Erythroblast (primary cell): ENCODE measurements at places on chromosomes 2 and 18.
A peak's percentile ranks its signal among the peaks of the same experiment; 100 is the strongest.

DNA sequence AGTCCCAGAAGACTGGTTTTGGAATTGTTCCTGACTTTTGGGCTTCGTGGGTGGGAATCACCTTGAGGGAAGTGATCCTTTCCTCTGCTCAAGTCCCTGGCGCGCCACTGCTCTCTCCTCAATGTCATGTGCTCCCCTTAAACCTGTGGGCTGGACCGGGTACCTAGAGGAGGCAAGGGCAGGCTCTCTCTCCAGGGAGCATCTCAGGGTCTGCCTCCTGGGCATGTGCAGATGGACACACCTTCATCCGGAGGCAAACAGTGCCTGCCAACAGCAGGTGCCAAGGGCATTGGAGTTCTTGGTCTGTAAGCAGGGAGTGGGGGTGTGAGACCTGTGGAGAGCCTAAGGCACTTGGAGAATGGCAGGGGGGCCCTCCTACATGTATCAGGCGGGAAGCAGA lies 142.6 kb downstream of the INHBB start:
- DNase-seq = no peak

DNA sequence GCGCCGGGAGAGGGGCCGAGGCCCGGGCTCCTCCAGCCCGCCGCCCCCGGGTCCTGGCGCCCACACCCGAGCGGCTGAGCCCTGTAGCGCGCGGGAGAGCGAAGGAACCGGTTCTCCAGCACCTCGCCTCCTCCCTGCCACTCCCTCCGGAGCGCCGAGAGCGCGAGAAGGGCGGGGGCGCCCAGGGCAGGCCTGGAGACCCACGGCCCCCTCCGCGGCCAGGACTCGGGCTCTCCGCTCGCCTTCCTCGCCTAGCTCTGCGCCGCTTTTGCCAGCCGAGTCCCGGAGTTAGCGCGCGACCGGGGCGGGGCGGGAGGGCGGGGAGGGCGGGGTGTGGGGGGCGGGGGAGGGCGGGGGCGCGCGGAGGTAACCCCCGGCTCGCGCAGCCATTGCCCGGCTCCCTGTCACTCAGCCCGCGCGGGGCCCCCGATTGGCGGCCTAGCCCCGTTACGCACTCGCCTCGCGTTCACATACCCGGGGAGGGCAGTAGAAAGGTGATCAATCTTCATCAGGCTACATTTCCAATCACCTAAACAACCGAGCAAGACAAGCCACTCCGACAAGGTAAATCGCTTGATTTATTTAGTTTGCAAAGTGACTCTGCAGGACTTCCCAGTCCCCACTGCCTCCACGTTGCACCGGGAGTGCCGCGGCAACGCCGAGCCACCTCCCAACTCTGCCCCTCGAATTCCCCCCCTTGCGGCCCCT lies at the start of gene OTX1:
TSS of gene OTX1 (plus strand) at position 497 of the 708 bp plus-strand sequence. CDS start 2,161 bp downstream, outside the sequence.
- peak; percentile 59 for DNase-seq

DNA sequence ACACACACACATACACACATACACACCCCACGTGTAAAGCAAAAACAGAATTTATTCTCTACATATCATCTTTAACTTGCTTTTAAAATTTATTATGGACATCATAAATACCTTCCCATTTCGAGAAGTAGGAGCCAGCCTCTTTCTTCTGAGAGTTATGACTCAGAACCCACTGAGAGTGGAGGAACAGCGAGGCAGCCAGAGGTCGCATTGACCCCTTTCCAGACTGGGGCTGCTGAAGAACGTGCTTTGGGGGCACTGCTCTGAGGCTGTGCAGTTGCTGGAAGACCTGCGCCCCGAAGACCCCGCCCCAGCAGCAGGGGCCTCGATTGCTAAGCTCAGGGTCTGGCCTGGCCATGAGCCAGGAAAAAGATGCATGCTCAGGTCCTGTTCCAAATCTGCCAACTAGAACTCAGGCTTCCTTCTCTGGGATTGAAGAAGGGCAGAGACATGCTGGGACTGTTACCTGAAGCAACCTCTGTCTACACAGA lies 133.8 kb upstream of the TWIST2 start:
- DNase-seq = no peak

- no peak for DNase-seq
Observed at GRCh38 chr2:207044379-207045362, 105.4 kb downstream of the CPO start.

DNA sequence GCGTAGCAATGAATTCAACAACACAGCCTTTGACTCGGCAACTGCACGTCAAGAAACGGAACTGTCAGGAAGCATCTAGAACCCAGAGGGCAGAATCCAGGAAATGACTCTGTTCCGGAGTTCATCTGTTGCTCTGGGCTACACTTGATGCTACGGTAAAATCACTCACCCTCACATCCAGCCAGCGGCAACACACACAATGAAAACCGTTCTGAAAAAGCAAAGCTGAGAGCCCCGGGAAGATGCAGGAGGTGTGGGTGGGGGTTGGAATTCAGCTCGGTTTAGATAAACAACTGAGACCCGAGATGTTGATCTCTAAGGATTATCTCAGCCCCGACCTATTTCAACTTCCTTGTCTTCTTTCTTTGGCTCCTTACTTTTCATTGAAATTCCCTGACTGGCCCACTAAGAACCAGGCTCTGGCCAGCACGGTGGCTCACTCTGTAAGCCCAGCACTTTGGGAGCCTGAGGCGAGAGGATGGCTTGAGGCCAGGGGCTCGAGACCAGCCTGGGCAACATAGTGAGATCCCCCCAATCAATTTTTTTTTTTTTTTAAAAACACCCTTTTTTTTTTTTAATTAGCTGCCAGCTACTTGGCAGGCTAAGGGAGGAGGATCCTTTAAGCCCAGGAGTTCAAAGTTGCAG lies 13.3 kb upstream of the RAB17 start:
- DNase-seq = no peak
